ENCODE measurements at places on chromosomes 1 and 21.

DNA sequence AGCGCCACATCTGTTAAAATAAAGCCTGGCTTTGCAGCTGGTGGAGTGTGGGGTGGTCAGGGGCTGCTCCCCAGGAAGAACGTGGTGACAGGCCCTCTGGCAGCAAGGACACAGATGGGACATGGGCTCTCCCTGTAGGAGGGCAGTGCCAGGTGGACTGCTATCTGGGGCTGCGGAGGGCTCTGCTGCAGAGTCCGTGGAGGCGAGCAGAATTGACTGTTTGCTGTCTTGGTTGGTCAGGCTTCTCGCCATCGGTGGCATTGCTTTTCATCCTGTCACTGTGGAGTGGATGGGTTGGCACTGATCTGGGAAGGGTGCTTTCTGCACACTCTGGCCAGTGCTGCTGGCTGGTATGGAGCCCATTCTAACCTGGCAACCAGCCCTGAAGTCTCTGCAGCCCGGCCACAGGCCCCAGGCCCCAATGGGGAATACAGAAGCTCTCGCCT, 103.0 kb downstream of the LAMC2 start:
- DNase-seq = no peak

DNA sequence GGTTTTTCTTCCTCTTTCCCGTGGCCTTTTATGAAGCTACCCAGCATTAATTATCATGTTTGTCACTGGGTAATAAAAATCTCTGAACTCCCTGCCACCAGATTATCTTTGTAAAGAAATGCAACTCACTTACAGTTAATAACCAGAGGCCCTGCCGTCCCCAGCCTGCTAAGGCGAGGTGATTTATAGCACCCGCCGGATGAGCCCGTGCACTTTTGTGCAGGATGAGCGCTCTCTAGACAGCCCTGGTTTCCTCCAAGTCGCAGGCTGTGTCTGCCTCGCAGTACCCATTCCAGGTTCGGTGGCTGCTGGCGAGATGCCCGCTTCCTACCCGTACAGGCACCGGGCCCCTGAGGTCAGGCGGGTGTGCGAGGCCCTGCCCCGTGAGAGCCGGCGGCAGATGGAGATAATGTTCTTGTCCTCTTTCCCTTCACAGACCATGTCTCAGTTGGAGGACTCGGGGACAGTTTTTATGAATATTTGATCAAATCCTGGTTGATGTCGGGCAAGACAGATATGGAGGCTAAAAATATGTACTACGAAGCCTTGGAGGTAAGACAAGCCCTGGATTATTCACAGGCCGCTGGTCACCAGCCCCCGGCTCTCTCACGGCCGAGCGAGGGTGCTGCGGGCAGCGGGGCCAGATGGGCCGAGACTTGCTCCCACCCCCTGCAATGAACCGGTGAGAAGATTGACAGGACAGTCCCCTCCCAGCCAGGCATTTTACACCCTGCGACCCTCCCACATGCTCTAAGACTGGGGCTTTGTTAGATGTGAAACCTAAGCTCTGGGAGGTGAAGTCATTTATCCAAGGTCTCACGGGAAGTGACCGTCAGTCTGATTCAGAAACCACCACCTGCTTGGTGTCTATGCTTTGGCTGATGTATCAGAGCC, 28.5 kb upstream of the SELENON start:
- peak; percentile 73 for DNase-seq

DNA sequence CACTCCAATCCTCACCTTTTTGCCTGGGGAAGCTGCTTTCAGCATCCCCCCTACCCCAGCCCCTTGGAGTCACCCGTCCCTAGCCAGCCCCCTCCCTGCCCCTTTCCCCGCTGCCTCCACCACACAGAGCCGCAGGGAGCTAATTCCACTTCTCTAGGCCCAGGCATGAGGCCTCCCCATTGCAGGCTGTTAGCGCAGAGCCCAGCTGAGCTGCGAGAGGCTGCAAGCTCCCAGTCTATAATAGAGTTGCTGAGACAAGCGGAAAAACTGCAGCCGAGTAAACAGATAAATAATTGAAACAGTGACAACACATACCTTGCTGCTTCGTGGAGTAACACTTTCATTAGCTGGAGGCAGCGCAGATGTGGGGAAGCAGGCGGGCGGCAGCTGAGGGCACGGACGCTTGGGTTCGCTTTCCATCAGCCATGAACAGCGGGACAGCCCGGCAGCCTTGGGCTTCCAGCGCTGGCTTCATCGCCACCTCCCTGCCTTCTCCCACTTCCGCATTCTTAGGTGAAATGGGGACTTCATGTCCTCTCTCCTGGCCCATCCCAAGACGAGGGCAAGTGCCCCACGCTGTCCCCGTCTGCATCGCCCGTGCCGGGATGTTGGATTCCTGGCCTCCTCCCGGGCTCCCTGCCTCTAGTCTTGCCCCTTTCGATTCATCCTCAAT, 183.3 kb downstream of the IGSF21 start:
- no peak for DNase-seq

GRCh38 chr1:50132347-50132894, 23.7 kb downstream of the ELAVL4 start:
- DNase-seq = no peak

- no peak for DNase-seq
Observed at GRCh38 chr1:160177667-160178066, 12.7 kb upstream of the CASQ1 start.
